ENCODE measurements at places on chromosomes 1 and 21.

- DNase-seq = no peak
Measured at GRCh38 chr1:161936786-161937185, 86.9 kb downstream of the OLFML2B start.

- no peak for DNase-seq
Measured at GRCh38 chr1:94801919-94802546, 18.1 kb upstream of the SLC44A3 start.

- DNase-seq = no peak
Measured at GRCh38 chr1:82044111-82044510, 243.4 kb downstream of the ADGRL2 start.

DNA sequence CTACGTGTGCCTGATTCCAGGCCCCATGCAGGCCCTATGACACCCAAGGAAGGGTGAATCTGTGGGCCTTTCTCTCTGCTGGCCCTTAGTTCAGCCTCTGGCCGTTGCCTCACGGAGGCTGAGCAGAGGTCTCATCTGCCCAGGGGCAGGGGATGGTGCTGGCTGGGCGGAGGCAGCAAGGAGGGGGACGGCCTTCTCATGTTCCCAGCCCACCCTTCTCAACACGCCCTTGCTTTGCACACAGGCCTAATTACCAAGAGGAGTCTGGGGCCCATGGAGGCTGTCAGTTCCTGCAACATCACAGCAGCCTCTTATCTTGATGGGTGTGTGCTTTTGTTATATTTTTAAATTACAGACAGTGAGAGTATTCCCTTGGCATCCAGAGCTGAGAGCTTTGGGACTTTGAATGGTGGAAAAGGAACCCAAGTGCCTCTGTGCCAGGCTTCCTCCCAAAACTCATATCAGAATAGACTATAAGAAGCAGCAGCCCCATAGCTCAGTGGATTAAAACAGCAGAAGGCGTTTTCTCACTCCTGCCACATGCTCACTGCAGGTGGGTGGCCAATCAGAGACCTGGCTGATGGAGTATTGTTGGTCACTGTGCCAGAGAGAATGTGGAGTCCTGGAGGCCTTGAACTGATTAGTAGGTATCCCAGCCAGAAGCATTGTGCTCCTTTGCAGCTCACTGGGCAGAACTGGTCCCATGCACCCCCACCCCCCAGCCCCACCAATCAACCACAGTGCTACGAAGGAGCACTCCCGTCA lies 164.9 kb downstream of the CAMTA1 start:
- no peak for DNase-seq

DNA sequence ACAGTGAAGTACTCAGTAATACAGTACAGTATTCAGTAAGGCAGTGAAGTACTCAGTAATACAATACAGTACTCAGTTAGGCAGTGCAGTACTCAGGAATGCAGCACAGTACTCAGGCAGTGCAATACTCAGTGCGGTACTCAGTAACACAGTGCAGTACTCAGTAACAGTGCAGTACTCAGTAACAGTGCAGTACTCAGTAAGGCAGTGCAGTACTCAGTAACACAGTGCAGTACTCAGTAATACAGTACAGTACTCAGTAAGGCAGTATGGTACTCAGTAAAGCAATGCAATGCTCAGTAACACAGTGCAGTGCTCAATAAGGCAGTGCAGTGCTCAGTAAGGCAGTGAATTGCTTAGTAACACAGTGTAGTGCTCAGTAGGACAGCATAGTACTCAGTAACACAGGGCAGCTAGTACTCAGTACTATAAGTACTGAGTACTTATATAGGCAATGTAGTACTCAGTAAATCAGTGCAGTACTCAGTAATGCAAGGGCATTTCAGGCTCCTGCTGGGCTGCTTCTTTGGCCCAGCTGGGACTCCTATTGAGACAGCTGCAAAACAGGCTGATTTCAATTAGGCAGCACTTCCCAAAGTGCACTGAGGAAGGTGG lies 411.3 kb downstream of the DISC1 start:
- no peak for DNase-seq

DNA sequence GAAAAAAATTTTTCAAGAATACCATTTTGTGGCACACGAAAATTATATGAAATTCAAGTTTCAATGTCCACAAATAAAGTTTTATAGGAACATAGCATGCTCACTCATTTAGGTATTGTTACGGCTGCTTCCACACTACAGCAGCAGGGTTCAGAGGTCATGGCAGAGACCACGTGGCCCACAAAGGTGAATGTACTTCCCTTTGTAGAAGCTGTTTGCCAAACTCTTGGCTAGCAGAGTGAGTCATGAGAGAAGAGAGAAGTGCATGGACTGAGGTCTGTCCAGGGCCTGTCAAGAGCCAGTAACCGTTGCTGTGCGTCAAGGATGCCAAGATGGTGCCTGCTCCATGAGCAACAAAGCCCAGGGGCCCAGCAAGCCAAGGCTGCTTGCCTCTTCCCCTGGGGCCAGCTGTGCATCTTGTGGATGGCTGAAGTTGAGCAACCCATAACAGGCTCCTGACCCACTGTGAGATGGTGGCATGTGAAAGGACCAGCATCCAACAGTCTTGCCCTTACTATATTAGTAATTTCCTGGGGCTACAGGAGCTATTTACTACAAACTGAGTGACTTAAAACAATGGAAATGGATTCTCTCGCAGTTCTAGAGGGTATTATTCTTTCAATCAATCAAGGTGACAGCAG lies 64.8 kb upstream of the ATP5PO start:
- DNase-seq = no peak

DNA sequence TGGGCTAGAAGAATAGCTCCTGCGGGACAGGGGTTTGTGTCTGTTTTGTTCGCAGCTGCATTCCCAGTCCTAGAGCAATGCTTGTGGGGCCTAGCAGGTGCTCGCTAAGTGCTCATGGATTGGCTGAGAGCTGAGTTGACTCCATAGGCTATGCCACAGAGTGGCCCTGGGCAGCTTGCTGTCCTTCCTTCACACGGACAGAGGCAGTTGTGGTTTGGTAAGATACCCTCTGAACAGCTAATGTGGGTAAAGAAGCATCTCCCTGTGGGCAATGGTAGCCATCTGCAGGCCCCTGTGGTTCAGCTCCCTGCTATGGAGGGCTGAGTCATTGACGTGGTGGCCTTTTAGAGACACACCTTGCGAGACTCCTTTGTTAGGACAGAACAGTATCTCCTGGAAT lies 23.5 kb upstream of the LBR start:
- DNase-seq = no peak

DNA sequence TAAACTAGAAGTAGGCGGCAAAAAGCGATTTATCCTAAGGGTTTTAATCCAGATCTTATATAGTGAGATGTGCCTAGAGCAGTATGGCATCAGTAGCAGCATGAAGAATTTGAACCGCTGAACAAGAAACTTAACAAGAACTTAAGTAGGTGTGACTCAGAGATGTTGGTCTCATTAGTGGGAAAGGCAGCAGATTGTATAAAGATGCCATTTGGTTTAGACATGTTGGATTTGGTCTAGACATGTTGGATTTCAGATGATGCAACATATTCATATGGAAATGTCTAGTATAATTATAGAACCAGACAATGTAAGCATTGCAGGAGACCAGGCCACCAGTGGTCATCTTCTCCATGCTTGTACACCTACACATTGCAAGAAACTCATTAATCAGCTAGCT lies 42.1 kb upstream of the ZP4 start:
- DNase-seq = no peak

DNA sequence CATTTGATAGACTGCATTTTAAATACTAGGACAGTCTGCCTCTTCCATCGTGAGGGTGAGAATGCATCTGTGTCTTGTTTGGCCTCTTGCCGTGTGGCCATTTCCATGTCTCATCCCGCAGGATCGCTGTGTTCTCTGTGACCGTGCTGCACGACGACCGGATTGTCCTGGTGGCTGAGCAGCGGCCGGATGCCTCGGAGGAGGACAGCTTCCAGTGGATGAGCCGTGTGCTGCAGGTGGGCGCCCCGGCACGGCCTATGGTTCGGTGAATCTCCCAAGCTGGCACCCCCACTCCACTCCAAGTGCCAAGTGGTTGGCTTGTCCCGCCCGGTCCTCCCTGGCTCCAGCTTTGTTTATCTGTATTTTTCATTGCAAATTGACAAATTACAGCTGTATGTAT lies 55.2 kb downstream of the S100B start:
- DNase-seq = no peak

- DNase-seq = no peak
Measured at GRCh38 chr1:86756062-86756406, 51.7 kb downstream of the SH3GLB1 start.

DNA sequence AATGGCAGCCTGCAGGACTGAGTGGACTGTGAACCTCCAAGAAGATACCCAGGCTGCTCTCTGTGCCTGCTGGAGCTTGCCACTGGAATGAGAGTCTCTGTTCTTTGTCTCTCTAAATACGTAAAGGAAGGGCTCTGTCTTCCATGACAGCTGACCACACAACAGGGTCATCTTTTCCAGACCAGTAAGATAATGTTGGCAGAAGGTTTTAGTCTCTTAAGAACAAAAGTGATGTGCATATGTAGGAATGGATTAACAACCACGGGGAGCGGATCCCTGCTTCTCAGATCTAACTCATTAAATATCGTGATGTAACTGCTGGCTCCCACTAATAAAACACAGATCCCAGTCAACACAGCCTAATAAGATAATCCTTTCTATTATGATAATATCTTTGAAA lies 67.5 kb downstream of the MAP10 start:
- no peak for DNase-seq

DNA sequence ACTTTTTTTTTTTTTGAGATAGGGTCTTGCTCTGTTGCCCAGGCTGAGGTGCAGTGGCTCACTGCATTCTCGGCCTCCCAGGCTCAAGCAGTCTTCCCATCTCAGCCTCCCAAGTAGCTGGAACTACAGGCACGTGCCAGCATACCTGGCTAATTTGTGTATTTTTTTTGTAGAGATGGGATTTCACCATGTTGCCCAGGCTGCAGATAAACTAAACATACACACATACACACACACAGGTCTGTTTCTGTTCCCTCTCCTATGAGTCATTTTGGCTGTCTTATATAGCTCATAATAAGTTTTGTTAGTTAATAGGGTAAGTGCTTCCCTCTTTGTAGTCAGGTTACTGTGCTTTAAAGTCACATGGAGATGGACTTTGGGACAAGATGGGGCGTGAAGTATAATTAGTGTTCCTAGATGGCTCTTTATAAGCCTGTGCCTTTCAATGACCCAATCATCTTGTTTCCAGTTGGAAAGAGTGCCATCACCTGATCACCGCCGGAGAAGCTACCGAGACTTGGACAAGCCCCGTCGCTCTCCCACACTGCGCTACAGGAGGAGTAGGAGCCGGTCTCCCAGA lies 9.1 kb downstream of the PRPF38A start:
- no peak for DNase-seq

GRCh38 chr1:184889166-184889565 lies 85.1 kb downstream of the NIBAN1 start:
- no peak for DNase-seq

- no peak for DNase-seq
Measured at GRCh38 chr1:224357626-224358124, 996 bp downstream of the CNIH4 start.

DNA sequence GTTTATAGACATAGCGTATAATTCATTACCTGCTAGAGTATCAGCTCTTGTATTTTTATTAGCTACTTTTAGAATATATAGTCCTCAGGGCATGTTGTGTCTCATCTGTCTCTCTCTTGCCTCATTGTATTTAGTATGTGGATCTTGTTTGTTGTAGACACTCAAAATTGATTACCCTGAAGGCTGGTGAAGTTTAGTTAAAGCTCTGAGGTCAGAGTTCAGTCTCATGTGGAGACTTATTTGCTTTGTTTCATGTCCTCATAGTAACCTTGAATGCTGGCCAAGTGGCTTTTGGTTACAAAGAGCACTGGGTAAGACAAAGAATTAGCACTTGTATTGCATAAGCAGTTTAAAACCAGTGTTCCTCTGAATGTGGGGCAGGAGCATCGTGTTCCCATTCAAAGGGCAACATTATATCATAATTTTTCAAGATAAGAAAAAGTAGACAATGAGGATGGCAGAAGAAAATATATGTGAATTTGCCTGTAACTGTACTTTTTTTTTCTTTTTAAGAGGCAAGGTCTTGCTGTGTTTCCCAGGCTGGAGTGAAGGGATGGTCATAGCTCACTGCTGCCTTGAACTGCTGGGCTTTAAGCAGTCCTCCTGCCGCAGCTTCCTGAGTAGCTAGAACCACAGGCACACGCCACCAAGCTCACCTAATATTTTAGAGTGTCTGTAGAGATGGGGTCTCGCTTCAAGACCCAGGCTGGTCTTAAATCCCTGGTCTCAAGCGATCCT lies 17.4 kb downstream of the CNST start:
- no peak for DNase-seq

DNA sequence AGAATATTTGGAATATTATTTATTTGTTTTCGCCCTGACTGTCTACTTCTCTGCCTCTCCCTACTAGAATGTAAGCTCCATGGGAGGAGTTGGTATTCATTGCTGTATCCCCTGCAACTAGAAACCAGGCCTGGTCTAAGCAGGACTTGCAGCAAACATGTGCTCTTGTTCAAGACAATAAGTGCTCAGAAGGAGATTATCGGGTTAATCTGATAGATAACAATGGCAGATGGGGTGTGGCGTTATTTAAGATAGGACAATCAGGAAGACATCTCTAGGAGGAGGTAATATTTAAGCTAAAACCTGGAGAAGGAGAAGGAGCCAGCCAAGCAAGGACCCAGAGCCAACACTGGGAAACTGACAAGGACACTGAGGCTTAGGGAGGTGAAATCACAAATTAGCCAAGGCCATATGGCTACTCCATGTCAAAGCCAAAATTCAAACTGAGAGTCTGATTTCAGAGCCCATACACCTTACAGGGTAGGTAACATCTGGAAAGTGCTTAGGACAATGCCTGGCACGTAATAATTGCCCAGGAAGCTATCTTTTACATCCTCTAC lies 41.5 kb downstream of the STYXL2 start:
- DNase-seq = no peak

- DNase-seq = no peak
Measured at GRCh38 chr1:35058988-35059387, 20.2 kb upstream of the ZMYM1 start.

DNA sequence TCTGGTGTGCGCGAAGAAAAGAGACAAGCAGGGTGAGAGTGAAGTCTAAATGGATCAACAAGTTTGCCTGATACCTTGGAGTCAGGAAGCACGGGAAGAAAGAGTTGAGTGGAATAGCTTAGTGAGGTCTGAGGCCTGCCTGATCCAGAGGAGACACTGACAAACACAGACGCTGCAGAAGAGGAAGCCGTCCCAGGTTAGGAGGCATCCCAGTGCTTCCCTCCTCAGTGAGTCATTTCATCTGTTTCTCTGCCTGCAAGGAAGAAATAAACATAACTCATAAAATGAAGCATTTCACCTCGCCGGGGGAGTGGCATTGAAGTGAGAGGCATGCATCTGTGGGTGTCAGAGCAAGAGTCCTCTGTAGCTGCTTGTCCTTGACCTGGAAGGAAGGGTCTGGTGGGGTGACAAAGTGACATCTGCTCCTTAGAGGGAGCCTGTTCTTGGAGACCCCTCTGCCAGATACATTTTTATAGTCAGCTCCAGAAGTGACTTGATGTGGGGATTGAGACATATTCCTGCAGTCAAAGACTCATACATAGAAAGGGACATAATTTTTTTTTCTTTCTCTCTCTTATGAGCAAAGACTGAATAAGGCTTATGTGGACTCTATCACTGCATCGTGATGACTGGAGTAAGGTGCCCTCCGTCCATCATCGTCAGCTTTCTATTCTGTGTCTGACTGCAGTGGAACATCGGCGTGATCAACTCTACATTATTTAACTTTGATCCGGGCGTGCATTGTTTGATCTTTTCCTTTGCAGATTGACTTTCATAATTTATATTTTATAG lies 256.7 kb downstream of the KIF26B start:
- DNase-seq = no peak

Measured in cortex of kidney (tissue), 1 donor.